ENCODE measurements at places on chromosomes 7 and 10. TPM values are rescaled to one million over a fixed set of nuclear protein-coding genes. Genes with fewer than 3 reads are reported as not detected.

DNA sequence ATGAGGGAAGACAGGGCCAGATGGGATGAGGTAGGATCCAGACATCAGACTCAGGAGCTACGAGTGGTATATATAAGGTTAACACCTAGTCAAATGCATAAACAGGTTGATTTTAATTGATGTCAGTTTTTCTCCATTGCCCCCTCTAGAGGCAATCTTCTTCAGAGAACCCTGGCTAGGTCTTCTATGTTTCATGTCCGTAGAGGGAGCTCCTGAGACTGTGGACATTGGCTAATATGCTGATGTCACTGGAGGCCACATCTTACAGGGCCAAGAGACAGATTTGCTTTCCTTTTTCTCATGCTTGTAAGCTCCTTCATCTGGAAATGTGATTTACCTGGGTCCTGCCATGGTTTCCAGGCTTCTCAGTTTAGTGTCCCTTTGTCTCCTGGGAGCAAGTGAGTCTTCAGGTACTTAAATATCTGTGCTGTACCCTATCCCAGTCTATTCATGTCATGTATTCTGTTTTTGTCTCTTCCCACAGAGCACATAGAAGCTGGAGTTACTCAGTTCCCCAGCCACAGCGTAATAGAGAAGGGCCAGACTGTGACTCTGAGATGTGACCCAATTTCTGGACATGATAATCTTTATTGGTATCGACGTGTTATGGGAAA lies 161.6 kb upstream of the PRSS1 start:
- DNase-seq, result no peak

GRCh38 chr10:122561212-122561611 lies 658 bp downstream of the DMBT1 start:
- DNase-seq, result no peak

DNA sequence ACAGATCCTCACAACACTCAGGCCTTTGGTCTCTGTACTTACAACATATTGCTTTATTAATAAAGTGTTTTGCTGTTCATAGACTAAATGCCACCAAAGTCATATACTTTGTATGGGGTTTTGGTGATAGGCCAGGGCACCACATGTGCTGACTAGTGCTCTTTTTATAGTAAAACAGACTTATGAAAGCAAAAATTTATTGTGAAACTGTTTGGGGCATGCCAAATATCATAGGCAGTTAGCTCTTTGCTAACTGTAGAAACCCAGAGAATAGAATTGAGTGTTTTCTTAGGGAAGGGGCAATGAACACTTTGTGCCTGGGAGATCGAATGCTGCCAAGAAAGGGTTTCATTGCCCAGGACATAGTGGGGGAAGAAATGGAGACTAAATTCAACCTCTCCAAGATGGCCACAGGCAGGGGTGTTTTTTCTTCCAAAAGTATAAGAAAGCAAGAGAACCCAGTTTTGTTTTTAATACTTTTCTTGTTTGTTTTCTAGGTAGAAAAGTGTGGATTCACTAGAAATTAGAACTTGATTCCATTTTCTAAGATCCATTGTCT lies 142.7 kb downstream of the TRIL start:
- no peak for DNase-seq

DNA sequence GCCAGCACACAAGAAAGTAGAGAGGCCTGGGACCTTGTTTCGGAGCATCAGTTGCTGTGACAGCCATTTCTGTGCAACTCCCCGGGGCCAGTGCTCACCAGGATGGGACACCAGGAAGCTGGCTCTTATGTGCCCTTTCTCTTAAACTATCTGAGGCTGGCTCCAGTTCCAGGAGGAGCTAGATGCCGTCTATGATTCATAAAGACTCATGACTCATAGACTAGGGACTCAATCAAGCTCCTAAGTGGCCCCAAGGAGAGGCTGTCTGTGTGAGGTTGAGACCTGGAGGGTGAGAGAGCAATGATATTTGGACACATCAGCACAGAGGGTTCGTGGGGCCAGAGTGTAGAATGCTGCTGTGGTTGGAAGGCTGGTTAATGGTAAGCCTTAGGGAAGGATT lies 580.1 kb downstream of the CCSER2 start:
- no peak for DNase-seq

DNA sequence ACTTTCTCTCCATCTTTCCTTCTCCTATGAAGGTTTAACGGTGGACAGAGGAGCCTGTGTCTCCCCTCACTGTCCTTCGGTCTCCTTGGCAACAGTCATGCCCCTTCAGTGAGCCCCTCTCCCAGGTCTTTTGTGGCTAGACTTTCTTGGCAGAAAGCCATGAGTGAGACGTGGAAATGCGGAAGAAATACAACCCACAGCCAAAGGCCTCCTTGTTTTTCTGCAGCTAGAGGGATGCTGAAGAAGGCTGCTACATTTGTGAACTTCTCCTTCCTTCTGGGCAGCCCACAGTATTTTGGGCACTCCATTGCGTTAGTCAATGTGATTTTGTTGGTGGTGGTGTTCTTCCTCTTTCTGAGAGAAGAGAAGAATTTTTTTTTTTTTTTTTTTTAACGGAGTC lies 333.7 kb upstream of the PODXL start:
- DNase-seq, result no peak

GRCh38 chr10:62813453-62813852 lies 2.7 kb downstream of the EGR2 start:
- no peak for DNase-seq

DNA sequence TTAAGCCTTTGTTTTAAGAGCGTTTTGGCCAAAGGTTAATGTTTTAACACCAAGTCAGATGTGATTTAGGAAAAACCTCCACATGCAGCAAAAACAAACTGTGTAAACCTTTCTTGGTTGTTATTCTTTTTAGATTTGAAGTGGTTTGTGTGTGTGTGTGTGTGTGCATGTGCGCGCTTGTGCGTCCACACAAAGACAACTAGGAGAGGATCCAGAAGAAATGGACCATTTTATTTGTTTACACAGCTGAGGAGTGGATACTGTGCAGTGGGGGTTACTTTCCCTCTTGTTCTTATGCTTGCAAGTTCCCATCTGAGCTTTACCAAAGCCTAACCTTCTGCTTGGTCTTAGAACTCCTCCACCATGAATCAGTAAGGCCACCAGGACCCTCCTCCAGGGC lies 20.0 kb downstream of the TCF7L2 start:
- DNase-seq, result no peak

DNA sequence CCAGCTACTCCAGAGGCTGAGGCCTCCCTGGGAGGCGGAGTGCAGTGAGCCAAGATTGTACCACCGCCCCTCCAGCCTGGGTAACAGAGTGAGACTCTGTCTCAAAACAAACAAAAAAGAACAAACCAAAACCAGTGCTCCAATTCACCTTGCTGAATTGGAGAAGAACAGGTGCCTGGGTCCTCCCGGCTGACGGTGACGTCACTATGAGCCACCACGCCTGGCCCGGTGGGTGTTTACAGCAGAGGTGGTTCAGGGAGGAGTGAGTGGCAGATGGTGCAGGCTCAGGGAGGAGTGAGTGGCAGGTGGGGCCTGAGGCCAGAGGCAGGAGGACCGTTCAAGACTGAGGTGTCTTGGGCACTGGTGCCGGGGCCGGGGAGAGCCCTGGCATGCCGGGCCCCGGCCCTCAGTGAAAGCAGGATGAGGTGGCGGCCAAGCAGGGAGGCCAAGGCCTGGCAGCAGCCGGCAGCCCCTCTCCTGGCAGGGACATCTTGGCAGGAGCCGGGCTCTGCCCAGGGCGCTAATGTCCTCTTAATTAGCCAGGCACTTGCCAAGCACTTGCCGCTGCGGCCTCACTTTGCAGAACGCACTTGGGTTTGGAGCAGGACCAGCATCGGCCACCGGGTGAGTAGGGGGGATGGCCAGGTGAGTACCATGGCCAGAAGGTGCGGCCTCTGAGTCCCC lies 162.8 kb upstream of the TNRC18 start:
- no peak for DNase-seq

DNA sequence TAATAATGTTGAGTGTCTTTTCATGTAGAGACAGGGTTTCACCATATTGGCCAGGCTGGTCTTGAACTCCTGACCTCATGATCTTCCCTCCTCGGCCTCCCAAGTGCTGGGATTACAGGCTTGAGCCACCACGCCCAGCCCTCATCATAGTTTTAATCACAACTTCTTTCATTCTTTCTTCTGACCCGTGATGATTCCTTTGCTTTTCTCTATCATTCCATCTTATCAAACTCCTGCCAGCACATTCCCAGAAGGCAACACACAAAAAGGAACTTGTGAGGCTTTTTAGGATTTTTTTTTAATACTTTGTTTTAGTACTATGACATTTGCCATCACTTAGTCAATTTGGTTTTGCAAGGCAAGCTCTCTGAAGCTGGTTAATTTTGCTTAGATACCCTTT lies 77.5 kb upstream of the MEOX2 start:
- no peak for DNase-seq

GRCh38 chr7:65251851-65252620 lies 121.6 kb upstream of the ZNF92 start:
- DNase-seq, result peak; percentile 53

The HOXA11 gene
- total RNA-seq, result 1.4 TPM

The IL6 gene
- total RNA-seq, result not detected

The FAM25A gene
- total RNA-seq, result not detected

The TMEM140 gene
- 10.9 TPM for total RNA-seq

The SLC39A12 gene
- 0.20 TPM for total RNA-seq

The MAT1A gene
- 1.1 TPM for total RNA-seq

The PON1 gene
- total RNA-seq, result 1.4 TPM
